ENCODE measurements at places on chromosomes 1 and 21.

DNA sequence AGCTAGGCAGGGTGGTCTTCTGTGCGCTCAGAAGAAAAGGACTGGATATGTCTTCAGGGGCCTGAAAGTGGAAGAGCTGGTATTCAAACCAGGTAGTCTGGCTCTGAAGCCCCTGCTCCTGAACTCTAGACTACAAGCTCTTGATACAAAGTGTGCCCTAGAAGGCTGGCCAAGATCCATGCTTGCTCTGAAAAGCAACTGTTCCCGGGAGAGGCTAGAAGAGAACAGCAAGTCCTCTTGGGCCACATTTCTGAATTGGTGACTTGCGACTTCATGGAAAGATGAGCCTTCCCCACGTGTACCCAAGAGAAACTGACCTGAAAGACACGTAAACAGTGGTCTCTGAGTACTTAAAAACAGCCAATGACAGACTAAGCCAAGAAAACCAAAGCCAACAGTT lies 123.3 kb upstream of the GRIK3 start:
- no peak overlapping the region for H3K4me3 ChIP-seq
- no peak overlapping the region for H3K27ac ChIP-seq
- no peaks in the 10 kb centered on the region for H3K27me3 ChIP-seq
- no peak for DNase-seq
- no peaks in the 10 kb centered on the region for H3K36me3 ChIP-seq

GRCh38 chr1:236508593-236509027 lies 15.2 kb upstream of the LGALS8 start:
- DNase-seq: no peak
- no peaks in the 10 kb centered on the region for H3K27me3 ChIP-seq
- no peaks in the 10 kb centered on the region for H3K36me3 ChIP-seq
- H3K4me3 ChIP-seq: no peak overlapping the region
- peaks cover 3% of the 10 kb centered on the region for H3K4me1 ChIP-seq

DNA sequence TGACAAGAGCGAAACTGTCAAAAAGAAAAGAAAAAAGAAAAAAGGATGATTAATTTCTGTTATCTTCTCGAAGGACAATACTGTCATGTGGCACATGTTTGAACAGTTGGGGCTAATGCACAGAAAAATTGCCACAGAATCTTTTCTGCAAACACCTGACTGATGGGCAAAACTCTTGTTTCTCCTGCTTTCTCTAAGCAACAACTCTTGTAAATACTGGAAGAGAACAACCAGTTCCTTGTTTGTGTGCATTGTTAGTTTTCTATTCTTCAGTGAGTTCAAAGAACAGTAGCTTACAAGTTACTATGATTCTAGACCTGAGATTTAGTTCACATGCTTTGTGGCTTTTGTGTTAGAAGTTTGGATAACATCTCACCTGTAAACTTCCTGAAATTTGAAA lies 60.7 kb downstream of the CDC14A start:
- no peak overlapping the region for H3K4me3 ChIP-seq
- H3K27me3 ChIP-seq: no peaks in the 10 kb centered on the region
- H3K4me1 ChIP-seq: no peaks in the 10 kb centered on the region
- no peak for DNase-seq

DNA sequence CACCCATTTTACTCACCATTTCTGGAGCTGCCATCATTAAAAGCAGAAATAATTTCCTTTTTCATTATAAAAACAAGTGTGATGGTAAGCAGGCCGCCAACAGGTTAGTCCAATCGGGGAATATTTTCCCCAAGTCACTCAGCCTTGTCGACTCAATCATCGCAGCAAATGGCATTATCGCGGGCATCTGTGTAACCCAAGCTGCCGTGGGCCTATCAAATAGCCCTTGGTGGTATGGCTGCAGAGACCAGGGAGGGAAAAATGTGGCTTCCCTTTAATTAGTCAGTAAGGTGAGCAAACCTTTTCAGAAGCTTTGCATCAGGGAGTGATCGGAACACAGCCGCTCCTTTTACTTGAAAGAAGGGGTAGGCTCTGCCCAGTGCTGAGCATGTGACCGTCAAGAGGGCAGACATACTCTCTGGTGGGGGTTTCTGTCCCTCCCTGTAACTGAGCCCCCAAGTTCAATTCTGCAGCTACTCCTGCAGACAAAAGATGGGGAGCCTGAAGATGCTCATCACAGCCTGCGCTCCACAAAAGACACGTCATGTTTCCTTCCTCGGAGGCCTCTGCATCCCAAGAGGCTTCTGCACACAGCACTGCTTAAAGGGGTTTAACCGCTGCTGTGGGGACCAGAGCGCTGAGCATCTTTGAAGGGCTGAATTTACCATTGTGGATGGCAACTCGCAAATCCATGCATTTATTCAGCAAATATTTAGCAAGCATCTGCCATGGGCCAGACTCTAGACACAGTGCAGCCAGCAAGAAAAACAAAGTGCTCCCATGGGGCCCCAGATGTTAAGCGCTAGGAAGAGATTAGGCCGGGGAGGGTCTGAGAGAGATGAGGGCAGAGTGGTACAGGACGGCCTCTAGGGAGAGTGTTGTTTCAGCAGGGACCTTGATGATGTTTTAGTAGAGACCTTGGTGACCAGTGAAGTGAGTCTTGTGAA lies 1.2 kb upstream of the TMPRSS3 start:
- no peak overlapping the region for H3K4me3 ChIP-seq
- no peaks in the 10 kb centered on the region for H3K4me1 ChIP-seq
- no peak for DNase-seq
- no peak overlapping the region for H3K27ac ChIP-seq
